ENCODE measurements at places on chromosomes 16 and 17. TPM values are rescaled to one million over a fixed set of nuclear protein-coding genes. Genes with fewer than 3 reads are reported as not detected.

- DNase-seq: no peak
Measured at GRCh38 chr17:16933317-16934132, 38.4 kb downstream of the TNFRSF13B start.

- DNase-seq: peak; percentile 4
Measured at GRCh38 chr16:69157196-69157595, 24.7 kb downstream of the UTP4 start.

DNA sequence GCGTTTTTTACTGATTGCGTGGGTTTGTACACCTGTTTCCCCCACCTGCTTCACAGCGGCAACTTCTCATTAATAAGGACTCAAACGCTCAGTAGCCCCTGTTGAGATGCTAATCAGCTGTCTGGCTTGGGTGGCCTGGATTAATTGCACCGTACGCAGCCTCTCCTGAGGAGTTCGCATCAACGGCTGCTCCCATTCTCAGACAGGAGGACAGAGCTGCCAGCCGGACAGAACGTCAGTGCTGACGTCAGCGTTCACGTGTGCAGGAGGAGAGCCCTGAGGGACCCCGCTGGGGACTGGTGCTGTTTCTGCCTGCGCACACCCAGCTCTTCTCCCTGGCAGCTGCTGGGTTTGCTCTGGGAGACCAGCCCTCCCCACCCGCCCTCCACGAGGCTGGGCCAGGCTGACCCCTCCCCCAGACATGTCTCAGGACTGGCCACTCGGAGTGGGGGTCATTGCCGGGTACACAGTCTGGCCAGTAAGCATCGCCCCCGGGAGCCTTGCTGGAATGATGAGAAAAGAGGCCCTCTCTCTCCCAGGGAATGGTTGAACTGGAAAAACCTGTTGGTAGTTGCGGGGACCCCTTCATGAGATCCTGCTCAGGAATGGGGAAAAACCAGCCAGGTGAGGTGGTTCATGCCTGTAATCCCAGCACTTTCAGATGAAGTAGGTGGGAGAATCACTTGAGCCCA lies 5.7 kb upstream of the BANP start:
- DNase-seq: peak; percentile 79

GRCh38 chr16:65532258-65532657 lies 410.4 kb upstream of the CDH11 start:
- no peak for DNase-seq

DNA sequence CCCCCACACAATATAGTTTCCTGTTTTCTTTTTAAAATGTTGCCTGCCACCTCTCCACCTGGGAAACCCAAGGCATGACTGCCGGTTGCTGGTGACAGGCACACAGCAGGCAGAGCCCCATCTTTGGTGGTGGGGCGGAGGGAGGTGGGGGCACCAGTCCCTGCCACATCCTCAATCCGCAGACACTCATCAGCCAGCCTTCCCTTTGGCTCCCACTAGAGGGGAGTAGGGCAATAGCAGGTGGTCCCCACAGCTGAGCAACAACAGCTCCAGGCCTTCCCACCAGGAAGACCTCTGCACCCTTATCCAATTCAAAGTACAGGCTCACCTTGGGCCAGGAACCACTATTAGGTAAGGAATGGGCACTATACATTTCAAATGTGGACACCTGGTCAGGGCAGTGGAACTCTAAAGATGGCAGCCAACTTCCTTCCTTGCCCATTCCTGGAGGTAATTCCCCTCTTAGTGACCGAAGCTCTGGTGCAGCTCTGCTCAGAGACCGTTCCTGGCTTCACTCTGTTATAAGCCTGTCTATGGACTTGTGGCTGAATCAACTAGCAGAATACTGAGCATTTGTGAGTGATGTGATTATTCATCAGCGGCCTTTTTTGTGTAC lies 13.9 kb downstream of the RECQL5 start:
- no peak for DNase-seq

DNA sequence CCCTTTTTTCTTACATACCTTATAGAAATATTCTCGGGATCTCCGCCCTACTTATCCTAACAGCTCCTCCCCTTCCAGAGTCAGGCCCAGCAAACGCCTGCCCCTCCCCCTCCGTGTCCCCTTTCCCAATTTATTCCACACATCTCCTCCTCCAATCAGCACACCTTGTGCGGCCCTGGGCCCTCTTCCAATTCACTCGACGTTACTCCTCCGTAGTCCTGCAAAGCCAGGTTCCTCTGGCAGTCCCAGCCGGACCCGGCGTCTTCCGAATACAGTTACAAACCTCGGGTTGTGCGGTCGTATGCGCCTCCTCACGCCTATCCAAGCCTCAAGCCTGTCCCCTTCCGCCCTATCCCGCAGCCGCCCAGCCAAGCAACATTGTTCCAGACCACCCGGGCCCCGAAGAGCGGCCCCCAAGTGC lies 677 bp downstream of the CBX1 start:
- DNase-seq: peak; percentile 79

- no peak for DNase-seq
Measured at GRCh38 chr17:16158714-16159113, 56.6 kb downstream of the NCOR1 start.

DNA sequence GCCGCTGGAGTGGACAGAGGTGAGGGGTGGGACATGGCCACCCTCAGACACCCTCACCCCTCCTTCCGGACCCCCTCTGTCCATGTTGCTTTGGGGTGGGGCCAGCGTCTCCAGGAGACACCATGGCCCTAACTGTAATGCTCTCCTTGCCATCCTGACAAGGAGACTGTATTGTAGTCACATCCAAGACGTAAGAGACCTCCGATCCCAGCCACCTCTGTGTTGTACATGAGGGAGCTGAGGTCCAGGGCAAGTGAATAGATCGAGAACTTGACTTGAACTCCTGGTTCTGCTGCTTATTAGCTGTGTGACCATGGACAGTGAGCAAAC lies 30.2 kb downstream of the POLR3E start:
- DNase-seq: no peak

- no peak for DNase-seq
Measured at GRCh38 chr17:8126491-8127066, 2.7 kb upstream of the HES7 start.

- no peak for DNase-seq
Measured at GRCh38 chr16:69554495-69554894, 11.3 kb upstream of the NFAT5 start.

DNA sequence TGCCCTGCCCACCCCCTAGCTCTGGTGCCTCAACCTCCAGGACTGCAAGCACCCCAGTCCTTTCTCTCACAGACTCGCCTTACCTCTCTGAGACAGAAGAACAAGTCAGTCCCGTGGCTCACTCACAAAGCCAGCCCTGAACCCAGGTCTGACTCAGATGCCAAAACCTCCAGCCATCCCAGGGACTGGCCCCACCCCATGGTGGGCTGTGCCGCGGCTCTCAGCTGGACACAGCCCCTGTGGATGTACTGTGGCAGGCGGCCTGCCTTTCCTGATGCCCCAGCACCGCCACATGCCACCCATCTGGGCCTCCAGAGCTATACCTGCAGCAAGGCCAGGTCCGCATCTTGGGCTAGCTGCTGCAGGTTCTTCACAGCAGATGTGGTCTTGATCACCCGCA lies 19.8 kb downstream of the MPG start:
- DNase-seq: no peak

- DNase-seq: no peak
Measured at GRCh38 chr16:21103941-21104860, 46.4 kb downstream of the DNAH3 start.

DNA sequence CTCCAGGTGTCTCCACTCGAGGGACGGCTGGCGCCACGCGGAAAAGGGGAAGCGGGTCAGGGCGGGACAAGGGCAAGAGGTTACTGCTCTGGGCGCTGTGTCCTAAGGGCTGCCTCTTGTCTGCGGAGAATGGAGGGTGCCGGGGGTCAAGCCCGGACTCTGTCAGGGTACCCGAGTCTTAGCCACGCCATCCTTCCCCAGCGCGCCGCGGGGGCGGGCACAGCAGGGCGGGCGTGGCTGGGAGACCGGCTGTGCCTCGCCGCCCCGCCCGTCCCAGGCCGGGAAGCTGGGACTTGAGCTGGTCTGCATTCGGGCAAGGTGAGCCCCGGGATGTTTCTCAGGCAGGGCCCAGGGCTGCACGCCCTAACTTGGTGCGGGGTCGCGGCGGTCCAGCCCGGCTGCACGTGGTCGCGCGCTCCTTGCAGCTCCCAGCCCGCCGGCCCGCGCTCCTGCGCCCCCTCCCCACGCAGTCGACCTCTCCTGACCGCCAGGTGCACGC lies 6.2 kb upstream of the ACTG1 start:
- no peak for DNase-seq

- DNase-seq: no peak
Measured at GRCh38 chr17:82869536-82869935, 29.7 kb upstream of the ZNF750 start.

DNA sequence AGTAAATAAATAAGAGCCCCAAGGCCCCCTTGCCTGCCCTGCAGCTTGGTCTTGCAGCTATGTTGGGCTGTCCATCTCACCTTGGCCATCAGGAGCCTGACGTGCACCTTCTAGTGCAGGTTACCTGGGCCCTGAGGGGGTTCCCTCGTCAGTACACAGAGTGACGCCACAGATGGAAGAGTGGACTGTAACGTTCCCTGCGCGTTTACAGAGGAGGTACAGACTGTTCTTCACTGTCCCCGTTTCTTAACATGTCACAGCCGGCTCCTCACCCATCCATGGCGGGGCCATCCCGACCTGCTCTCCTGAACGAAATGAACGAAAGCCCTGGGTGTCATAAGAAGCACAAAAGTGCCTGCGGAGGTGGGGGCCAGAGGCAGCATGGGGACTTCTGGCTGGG lies 15.9 kb upstream of the FASN start:
- DNase-seq: no peak

- no peak for DNase-seq
Measured at GRCh38 chr16:52861614-52862022, 191.1 kb downstream of the CHD9NB start.

DNA sequence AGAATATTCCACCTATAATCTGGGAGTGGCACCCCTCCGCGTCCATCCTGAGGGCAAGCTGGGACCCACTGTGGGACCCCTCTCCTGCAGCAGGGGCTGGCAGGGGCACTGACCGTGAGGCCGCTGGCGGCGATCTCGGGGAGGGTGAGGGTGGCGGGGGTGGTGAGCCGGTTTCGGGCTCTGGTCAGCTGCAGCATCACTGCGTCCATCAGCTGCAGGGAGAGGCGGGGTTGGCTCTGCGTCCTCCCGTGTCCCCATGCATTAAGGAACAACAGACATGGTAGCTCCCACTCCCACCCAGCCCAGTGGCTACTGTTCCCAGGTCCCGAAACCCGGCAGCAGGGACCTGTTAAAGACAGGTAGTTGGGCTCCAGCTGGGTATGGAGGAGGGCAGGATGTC lies 3.3 kb downstream of the SMIM22 start:
- no peak for DNase-seq

DNA sequence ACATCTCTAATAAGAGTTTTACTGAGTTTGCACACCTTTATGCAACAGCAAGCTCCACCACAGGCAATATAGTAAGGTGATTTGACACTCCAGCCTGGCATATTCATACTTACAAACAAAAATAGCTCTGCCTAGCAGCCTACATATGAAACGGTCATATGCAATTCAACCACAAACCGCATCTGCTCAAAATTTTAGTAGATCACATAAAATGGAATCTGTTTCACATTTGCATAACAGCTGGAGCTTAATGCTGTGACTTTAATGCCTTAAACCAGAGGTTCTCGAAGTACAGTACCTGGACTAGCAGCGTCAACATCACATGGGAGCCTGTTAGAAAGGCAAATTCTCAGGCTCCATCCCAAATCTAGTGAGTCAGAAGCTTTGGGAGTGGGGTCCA lies 578.4 kb downstream of the CDH11 start:
- no peak for DNase-seq

The IL17C gene
- not detected for total RNA-seq

The MRPL45 gene
- 27.5 TPM for total RNA-seq

The ZPBP2 gene
- total RNA-seq: not detected

Measured in ascending aorta (tissue), 2 donors.